HAP-1 (cell line): ENCODE measurements at places on chromosomes 2 and 18.

- DNase-seq: no peak
Measured at GRCh38 chr2:22703286-22703920, 681.6 kb upstream of the KLHL29 start.

DNA sequence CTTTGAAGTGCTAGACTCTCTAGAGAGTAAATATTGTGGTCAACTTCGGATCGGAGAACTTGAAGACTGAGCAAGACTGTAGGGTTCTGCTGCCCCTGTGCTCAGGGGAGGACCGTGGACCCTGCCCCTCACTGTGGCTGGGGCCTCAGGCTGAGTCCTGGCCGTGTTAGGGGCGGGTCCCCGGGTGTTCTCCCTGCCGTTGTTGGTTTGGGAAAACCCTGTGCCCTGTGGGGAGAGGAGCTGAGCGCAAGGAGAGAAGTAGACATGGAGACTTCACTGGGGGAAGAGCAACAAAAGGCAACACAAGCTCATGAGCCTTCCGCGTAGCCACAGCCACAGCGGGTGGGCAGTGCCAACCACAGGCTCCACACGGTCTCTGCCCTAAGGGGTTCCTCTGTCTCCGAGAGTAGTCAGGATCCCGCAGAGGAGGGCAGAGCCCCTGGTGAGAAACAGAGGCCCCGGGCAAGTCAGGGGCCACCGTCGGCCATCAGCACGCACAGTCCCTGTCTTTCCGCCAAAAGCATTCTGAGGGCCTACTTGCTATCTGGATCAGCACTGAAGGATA lies 53.1 kb downstream of the NTSR2 start:
- no peak for DNase-seq

GRCh38 chr2:222241128-222241870 lies 57.5 kb downstream of the PAX3 start:
- no peak for DNase-seq

DNA sequence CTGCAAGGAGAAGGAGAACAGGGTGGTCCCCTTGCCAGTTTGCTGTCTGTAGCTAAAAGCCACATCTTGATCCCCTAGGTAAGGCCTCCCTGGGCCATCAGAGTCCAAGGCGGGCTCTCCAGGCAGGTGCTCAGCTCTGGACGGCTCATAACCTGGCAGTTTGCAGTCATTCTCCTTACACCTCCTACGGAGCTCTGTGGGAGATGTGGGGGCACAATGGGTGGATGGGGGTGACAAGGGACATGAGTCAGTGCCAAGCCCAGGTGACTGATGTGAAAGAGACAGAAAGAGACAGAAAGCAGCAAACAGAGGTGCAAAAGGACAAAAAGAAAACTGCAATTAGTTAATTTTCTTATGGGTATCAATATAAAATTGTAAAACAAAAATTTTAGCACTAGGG lies 120.6 kb upstream of the ZBTB14 start:
- no peak for DNase-seq

DNA sequence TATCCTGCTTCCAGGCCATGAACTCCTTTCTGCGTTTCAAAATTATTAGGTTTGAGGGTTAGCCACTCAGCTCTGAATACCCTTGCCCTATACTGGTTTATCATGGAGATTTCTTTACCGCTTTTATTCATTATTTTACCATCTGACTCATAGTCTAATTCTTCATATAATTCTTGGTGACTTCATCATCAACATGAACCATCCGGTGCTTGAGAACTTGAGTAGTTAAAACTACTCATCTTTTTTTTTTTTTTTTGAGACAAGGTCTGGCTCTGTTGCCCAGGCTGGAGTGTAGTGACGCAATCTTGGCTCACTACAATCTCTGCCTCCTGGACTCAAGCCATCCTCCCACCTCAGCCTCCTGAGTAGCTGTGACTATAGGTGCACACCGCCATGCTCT lies 94.2 kb upstream of the LHCGR start:
- DNase-seq: no peak

- no peak for DNase-seq
Measured at GRCh38 chr2:36255863-36256262, 99.7 kb upstream of the CRIM1 start.

DNA sequence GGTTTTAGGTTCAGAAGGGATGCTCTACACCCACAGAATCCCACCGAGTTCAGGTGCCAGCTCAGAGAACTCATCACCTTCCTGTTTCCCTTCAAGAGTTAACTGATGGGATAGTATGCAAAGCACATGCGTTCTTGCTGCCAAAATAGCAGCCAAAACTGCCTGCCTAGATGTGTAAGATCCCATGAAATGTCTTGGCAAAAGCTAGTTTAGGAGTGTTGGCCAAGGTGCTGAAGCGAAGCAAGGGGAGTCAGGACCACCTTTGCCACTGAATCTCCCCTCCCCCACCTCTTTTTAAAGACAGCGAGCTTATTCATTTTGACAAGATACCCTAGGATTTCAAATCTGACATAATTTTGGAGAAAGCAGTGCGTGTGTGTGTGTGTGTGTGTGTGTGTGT lies 2.1 kb downstream of the DOCK10 start:
- no peak for DNase-seq

- no peak for DNase-seq
Measured at GRCh38 chr18:10995550-10995949, 153.8 kb downstream of the PIEZO2 start.

- DNase-seq: no peak
Measured at GRCh38 chr2:190746971-190747761, 98.3 kb downstream of the NAB1 start.

DNA sequence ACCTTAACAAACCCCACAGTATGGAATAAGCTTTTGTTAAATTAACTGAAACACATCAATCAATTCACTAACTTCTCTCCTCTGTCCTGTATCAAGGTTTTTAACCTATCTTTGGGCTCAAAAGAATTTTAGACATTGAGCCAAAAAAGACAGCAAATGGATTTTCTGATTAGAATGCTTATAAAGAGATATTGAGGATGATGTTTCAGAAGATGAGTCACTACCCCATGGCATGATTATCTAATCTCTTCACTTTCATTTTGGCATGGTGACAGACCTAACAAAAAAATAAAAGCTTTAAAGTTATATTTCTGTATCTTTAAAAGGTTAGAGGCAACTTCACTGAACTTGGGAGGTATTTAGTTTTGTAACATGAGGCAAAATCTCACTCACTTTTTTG lies 55.5 kb downstream of the SGPP2 start:
- no peak for DNase-seq

DNA sequence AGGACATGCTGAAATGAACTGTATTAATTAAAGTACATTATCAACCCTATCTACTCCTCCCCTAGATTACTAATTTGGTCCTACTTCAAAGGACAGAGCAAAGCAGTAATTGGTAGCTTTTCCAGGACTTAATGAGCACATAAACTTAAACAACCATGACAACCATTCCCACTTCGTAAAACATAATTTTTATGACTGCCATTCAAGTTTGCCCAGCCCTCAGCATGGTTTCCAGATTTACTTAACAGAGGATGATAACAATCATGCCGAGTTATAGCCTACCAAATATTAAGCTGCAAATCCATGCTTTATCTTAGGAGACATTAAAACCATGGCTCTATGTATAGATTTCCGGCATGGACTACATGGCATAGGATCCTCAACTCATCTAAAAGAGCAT lies 401.1 kb upstream of the CHAC2 start:
- DNase-seq: no peak

DNA sequence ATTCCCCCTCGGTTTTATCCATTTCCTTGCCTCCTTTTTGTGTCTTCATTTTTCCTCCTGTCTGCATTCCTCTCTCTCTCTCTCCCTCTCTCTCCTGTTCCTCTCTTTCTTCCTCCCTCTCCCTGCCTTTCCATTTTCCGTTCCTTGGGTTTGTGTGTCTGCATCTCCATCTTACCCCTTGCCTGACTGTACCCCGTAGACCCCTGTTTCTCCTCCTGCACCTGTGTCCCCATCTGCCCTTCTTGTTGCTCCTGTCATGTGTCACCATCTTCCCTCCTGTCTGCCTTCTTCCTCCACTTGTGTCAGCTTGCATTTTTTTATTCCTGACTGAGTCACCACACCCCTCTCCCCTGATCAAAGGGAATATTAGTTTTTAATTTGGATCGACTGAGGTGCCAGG lies 1.8 kb downstream of the CDK5R2 start:
- DNase-seq: no peak

DNA sequence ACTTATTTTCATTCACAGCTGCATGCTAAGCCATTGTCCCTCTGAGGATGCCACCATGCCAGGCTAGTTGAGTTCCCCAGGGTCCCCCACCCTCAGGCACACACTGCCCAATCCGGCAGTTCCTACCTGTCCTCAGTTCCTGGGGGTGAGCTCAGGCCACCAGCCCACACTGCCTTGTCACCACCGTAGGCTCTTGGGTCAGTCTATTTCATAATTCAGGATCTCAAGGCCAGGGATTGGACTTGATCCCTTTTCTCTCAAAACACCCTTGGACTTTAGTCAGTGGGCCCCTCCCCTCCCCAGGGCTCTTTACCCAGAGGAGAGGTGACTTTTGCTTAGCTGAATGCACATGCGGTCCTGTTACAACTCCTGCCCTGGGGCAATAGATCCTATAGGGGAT lies 18.7 kb upstream of the MC2R start:
- DNase-seq: no peak

GRCh38 chr2:68992933-68993332 lies 18.5 kb downstream of the GKN1 start:
- DNase-seq: no peak
